ENCODE measurements at places on chromosomes 3 and 15.

DNA sequence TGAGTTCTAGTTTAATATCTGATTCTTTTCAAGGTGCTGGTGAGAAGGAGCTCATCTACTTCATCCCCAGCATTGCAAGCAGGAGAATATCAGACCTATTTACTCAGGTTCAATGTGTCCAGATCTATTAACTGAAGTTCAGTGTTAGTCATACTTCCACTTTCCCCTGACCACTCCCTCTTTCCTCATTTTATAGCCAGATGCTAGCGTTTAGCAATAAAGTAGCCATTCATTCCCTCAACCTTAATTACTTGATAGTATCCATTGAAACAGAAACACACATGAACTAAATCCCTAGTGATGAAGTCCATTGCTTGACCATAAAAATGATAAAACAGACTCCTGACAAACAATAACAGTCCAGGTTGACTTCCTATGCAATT, 60.0 kb downstream of the RPL22L1 start:
- peak; percentile 84 for DNase-seq

DNA sequence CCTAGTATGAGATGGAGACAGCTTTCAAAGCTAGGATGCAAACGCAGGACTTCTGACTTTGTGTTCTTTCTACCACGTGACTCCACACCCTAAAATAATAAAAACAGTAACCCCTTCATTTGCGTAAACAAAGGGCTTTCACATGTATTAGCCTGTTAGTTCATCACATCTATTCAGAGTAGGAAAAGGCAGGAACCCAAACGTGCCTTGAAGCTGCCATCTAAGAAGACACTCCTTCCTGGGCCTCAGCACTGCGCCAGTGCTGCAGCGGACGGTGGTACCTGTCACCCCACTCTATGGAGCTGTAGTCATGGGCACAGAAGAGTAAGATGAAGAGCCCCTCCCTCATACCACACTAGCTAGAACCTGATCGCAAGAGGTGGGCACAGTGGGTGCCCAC, 34.3 kb downstream of the PLD1 start:
- no peak for DNase-seq

- DNase-seq: peak; percentile 79
Measured at GRCh38 chr15:89971592-89971997, 29.5 kb upstream of the ZNF710 start.

DNA sequence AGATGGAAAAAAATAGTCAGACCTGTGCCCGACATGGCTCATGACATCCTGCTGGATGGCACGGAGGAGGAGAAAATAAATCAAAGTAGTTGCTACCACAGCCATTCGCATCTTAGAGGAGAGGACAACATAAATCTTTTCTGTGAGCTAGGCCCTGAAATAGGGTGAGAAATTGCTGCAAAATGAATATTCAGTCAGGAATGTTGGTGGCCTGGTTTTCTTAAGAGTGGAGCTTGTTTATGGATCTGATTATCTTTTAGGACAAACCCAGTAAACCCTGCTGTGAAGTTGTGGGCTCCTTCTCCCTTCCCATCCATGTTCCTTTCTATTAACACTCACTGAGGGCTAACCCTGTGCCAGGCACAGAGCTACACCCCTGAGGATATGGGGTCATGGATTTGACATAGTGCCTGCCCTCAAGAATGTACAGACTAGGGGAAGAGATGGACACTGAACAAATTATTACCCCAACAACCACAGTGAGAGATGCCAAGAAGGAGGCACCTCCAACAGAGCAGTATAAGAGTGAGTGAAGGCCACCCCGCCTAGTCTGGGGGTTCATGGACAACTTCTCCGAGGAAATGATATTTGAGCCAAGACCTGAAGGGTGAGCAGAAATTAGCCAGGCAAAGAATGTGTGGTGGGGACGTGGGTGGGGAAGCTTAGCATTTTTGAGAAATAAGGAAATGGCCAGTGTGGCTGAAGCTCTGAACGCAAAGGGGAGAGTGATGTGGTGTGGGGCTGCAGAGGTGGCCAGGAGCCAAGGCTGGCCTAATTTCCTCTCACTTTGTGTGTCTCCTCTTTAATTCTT, 68.9 kb upstream of the ARL8B start:
- peak; percentile 46 for DNase-seq

DNA sequence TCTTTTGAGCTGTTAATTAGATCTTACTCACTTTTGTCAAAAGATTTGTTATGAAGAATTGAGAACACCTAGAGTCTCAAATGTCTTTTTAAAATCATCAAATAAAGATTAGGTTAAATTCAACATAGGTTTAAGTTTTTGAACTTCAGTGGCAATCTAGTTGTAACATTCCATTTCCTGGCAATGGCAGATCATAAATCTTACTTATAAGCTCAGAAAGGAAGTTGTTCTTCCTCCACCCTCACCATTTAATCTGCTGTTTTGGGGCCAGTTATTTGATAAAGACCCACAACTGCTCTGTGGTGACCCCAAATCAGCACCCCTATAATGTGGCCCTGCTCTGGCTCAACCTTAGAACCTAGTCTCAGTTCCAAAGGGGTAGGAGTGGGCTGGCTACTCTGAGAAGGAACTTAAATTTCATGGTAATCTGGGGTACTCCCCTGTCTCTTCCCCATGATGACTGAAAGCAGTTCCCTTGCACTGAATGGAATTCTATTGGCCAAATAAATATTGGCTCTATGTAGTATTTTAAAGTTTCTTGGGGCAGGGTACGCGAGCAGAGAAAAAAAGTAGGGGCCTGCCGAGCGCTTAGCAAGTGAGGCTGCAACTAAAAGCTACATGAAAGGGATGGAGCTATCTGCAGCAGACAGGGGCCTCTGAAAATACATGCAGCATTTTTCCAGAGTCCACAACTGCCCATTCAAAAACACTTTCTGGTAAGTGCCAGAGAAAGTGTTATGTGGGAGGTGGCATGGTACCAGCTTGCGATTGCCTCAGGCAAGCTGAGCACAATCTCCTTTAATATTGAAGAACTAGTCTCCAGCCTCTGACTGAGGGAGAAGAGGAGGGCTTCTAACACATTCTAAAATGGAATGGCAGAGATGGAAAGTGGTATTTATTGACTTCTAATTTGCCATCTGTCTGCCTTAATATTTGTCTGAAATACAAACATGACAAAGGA, 103.6 kb upstream of the RASGRP1 start:
- no peak for DNase-seq

GRCh38 chr3:81962396-81962795, 201.0 kb upstream of the GBE1 start:
- peak; percentile 69 for DNase-seq

DNA sequence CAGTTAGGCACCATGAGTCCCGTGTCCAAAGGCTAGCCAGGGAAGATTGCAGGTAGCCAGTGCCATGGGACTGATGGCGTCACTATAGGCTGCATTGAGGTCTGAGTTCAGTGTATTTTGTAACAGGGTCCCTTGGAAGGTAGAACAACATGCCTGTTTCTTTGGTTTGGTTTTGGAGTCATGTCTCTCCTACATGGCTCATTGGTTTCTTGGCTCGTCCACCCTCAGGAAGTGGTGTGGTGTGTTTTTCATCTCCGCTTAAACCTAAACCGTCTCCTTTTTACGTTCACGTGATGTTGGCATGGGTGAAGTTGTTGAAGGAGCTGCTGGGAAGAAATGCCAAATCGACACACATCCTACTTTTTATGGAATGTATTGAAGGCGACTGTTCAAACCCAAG, 71.6 kb downstream of the FLNB start:
- DNase-seq: no peak

DNA sequence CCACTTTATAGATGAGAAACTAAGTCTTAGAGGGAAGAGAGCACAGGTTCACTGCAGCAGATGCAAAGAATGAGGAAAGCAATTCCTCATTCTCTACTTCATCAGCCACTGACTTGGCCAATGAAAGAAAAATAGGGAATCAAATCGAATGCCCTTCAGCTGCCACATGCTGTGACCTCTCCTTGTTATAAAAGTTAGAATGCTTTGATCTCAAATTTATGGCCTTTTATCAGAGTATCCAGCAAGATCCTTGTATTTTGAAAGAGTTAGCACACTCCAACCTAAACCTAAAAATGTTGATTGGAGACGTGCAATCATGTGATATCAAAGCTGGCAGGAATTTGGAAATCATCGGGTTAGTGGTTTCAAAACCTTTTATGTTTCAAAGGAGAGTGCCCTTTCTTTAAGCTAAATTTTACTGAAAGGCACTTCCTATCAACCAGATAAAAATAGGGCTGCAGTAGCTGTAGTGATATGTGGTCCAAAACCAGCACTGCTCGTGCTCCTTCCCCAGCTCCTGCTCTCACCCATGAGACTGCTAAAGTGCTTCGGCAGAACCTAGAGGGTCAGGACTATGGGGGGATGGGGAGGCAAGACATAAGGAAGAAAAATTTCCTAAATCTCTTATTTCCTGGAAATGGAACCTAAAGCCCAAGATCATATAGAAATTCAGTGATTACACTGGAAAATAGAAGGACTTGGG, 617.0 kb downstream of the PYDC2 start:
- DNase-seq: no peak

DNA sequence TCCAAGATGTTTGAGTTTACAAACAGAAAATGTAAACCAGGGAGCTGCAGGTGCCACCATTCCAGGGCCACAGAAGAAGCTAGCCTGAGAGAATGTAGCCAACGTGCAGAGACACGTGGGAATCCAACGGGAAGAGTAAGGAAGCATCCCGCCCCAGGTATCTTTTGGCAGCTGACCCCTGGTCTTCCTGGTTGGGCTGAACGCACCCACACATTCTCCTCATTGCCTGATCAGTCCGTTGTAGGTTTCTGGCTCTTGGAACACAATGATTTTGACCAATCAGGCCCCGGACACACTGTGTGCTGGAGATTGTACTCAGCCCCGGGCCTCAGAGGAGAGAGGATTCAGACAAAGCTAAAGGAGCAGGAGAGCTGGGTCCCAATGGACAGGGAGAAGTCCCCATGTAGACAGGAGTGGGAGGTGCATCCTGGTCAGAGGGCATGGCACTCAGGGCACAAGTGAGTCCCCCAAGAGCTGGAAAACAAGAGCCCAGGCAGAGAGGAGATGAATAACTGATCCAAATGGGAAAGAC, 102.3 kb downstream of the TPRA1 start:
- DNase-seq: no peak

DNA sequence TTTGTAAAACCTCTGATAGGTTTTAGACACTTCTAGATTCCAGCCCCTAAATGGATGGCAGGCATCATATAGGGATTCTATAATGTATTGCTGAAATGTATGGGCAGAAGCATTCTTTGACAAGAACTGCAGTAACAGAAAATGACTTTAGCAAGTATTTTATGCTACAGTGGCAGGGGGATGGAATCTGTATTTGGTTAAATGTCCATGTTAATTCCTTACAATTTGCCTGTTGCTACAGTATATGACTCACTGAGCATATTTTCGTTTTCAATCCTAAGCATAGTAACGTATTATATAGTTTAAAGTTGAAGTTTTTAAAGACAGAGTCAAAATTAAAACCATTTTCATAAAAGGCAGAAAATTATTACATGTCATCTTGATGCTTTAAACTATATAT, 150.1 kb downstream of the MEX3B start:
- DNase-seq: no peak

DNA sequence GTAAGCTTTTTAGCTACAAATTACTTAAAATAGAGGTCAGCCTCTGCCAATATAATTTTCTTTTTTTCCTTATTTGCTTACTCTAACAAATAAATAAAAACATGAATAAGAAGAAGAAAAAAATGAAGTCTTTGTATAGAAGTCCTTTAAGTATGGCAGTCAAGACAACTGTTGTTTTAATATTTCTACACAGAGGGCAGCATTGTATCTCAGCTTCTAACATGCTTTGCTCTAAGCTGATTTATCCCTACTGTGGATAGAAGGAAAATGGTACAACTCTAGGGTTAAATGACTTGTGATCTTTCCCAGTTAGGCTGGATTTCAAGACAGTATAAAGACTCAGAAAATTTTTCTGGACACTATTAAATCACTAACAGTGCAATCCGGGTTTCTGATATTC, 104.3 kb upstream of the MEIS2 start:
- peak; percentile 22 for DNase-seq

- DNase-seq: no peak
Measured at GRCh38 chr3:123281406-123281805, 79.7 kb downstream of the SEC22A start.

DNA sequence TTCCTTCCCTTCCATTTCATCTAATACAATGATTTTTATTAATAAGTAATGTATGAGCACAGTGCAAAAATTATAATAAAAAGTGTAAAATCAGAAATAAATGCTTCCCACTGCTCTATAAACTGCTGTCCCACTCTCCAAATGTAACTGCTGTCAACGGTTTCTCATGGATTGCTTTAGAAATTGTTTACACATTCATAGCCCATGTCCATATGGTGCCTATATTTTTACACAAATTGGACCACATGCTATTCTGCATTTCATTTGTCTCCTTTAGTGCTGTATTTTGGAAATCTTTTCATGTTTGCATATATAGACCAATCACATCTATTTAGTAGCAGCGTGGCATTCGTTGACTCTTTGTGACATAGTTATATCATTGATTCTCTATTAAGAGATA, 164.7 kb upstream of the SLCO3A1 start:
- DNase-seq: no peak

Measured in PC-3 (cell line).